ENCODE measurements at places on chromosomes 11 and 22.

DNA sequence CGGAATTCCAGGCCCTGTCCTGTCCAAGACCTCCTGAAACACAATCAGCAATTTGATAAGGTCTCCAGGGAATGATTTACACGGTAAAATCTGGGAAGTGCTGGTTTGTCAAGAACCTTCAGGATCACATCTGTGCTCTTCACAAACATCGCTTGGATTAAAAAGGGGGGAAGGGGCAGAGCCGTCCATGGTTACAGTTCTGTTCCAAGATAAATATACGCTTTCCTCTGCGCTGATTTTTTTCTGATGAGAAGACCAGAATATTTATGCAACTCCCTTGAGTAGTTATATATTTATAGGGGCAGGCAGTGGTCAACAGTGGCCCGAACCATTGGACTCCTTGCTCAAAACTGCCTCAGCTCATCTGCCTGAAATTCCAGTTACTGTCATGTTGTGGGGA lies 9.2 kb upstream of the APOL5 start:
- no peak for DNase-seq

- no peak for DNase-seq
Observed at GRCh38 chr22:24200619-24201212, 19.4 kb downstream of the SUSD2 start.

DNA sequence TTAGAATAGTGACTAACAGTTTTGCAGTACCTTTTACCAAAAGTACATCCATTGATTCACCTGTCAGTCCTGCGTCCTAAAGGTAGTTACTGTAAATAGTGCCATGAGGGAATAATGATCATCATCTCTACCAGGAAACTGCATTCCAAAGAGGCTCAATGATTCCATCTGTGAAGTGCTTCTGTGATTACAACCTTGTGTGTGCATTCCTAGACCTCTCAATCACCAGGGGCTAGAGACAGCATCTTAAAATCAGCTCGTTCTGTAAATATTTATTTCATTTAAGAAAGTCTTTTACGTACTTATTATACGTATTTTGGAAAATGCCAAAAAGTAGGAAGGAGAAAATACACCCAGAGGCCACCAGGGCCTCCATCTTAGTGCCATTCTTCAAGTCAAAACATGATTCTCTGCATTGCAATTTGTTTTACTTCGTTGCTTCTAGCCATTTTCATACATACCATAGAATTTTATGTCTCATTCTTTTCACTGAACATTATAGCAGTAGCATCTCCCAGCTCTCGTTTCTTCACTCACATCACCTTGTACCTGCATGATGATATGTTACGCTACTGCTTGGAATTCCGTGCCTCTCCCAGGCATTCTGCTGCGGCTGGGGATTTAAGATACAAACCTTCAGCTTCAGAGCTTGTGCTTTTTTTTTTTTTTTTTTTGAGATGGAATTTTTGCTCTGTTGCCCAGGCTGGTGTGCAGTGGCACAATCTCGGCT lies 117.0 kb downstream of the SEZ6L start:
- no peak for DNase-seq

DNA sequence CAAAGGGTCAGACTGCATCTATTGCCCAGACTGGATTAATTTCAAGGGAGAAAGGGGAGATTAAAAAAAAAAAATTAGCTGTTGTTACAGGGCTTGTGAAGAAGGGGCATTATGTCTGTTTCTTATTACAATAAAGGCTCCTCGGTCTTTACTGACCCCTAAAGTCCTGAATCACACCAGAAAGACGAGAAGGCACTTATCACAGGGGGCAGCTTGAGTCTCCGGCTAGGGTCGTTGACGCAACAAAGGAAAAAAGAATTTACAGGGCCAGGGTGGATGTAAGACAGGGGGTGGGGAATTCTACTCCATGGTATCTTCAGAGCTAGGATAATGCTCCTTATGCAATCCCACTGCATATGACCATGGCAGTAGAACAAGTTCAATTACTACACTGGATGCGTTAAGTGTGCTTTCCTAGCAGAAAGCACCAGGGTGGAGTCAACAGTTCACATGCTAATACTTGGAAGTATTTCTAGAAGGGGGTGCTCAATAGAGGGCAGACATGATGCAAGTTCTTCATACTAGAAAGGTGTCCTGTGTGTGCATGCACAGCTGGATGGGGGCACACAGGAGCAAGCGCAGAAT lies 16.5 kb downstream of the DDX17 start:
- no peak for DNase-seq

DNA sequence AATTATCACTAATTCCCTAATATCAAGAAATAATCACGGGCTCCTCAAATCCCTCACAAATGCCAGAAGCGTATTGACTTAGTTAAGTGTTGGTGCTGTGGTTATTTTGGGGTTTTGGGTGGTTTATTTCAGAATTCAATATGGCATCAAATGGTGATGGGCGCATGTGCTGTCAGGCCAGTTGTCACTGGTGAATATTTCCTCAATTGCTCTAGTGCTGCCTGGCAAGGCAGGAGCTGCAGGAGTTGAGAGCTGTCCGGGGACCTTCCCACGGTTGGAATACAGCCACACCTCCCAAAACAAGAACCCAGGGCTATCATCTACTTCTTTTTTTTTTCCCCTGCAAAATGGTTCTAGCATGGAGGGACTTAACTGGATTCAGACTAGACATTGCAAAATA lies 10.3 kb downstream of the IGLL5 start:
- DNase-seq, result no peak

DNA sequence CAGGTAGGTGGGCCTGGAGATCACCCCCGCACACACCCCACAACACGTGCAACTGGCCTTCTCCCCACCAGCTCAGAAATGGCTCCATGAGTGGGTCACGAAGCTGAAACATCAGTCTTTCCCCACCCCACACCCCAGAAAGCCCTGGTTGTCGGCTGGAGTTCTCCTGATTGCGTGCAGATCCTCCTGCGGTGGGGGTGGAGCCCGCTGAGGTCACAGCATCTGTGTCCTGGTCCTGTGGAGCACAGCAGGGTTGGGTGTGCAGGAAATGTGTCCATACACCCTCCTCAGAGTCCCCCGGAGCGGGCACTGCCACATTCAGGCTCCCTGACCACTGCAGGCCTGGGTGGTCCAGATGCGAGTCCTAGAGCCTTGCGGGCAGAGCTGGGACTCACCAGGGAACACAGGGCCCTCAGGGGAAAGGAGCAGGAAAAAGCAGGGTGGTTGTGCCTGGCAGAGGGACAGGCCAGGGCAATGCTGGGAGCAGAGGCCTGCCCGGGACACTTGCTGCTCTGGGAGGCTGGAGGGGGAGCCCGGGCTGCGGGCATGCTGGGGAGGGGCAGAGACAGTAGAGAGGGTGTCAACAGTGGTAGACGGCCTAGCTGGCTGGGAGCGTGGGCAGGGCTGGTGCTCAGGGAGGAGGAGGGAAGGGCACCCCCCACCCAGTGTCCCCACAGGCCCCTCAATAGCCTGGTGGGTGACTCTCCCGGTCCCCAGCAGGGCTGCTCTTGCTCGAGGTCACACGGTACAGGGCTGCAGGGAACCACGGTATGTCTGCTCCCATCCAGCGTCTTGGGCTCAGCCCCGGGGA lies 42.4 kb upstream of the PPARA start:
- no peak for DNase-seq

DNA sequence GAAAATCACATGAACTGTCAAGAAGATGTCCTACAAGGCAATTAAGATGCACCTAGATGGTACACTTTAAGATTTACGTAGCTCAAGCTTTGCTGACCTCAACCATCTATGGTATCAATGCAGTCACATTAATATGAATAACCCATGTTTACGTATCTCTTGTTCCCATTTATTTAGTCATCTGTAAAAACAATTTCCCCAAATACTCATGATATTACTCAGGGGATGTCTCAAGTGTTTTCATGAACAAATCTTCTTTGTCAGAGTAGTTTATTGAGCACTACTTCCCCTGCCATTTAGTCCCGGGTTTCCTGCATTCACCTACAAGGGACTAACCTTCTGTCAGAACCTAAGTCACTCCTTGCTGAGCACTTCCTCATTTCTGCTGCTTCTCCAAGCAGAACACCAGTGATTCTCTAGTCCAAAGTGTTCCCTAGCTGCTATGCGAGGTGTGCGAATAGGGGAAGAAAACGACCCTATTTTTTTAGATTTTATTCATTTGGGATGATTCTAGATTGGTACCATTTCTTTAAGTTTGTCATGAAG lies 554.3 kb upstream of the LRRC4C start:
- DNase-seq, result no peak

DNA sequence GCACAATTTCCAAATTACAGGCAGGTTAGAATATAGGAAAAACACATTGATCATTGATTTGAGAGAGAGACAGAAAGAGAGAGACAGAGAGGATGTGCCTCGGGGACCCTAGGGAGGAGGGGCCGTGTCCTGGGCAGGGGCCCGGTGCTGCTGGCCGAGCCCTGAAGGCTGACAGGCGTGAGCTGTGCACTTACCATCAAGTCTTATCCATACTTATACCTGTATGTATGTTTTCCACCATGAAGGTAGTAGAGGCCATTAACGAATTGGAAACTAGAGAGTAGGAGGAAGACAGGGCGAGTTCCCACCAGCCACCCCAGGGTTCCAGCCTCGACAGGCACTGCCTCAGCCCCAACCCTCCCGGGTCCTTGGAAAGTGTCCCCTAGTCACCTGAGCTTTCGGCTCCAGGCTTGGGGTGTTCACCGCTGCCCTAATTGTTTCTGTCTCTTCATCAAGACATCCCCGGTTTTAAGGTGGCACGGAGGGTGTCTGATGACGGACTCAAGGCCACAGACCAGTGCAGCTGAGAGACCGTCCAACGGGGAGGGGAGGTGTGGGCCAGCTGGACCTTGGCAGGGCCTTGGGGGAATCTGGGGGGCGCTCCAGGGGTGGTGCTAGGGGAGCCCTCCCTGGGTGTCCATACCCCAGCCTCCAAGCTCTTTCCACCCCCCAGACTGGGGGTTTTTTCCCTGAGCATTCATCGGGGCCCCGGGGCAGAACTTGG lies 431.3 kb downstream of the TBC1D22A start:
- no peak for DNase-seq

DNA sequence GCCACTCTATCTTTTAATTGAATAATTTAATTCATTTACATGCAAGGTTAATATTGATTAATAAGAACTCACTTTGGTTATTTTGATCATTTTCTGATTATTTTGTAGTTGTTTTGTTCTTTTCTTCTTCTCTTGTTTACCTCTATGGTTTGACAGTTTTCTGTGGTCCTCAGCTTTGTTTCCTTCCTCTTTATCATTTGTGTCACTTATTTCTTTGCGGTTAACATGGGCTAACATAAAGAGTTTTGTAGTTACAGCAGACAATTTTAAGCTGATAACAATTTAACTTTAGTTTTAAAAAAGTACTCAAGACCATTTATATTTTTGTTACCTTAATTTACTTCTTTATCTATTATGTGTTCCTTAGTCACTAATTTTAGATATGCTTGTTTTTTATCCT lies 1032.8 kb upstream of the RAG2 start:
- no peak for DNase-seq

DNA sequence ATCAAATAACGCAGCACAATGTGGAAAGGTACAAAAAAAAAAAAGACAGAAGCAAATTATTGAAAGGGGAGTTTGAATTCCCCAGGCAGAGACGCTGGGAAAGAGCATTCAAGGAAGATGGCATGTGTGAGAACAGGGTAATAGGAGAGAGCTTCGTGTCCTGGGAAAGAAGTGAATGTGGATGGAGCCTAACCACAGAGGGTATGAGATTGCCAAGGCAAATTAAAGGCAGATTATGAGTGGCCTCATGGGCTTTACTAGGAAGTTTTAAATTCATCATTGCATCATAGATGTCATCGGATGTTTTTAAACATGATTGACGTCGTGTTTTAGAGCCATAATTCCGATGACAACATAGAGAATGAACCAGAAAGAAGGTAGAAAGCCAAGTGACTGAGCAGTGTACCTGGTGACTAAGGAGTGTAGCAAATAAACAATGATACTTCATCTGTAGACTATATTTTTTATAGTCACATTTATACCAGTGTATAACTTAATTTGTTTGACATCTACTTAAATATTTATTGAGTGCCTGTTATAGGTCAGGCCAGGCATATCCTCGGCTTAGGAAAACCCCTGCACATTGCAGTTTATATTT lies 151.4 kb downstream of the MSANTD4 start:
- DNase-seq, result no peak

DNA sequence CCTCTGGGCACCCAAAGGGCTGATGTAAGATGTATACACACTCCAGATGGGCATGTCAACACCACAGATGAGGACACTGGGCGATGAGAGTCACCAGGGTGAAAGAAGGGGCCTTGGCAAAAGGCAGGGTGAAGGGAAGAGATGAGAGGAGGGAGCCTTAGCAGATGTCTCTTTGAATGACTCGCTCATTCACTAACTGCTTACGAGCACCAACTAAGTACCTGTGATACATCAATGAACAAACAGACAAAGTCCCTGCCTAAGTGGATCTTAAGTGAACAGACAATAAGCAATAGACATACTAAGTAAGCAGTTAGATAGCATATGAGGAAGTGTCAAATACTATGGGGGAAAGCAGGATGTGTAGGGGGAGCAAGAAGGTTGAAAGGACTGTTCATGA lies 7.5 kb downstream of the ME3 start:
- DNase-seq, result no peak

Measured in CD4-positive, alpha-beta memory T cell (primary cell).